ENCODE measurements at places on chromosomes 12 and 14.

DNA sequence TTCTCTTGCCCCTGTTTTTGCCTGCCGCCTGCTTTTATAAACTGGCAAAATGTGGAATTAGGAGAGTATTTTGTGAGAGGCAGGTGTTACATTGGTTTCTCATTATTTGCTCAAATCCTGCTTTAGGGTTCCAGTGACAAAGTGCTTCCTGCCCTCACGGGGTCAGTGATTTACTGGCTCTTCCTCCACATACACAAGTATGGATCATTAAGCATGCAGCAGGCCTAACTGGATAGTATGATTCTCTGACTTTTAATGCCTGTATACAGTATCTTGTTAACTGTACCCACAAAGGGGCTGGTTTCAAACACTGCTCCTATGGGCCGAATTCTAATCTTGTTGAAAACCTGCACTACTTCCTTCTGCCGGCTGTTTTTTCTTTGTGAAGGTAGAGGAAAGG lies 63.2 kb downstream of the PTCSC3 start:
- no peak for DNase-seq

- DNase-seq: no peak
Observed at GRCh38 chr12:16095531-16096110, 181.9 kb downstream of the SLC15A5 start.

DNA sequence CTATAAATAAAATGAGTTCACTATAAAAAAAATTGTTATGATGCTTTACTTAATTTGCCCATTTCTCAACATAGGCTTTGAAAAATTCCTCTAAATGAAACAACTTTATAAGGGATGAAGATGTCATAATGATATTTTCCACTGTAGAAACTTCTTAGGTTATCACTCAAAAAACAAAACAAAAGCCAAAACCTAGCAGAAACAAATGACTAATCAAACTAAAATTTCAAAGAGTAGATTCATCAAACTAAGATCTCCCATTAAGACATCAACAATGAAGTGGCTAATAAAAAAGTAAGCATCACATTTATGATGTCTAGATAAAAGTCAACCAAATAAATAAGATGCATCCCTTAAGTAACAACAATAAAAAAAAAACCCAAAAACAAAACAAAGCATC lies 36.9 kb upstream of the TTC7B start:
- DNase-seq: no peak

DNA sequence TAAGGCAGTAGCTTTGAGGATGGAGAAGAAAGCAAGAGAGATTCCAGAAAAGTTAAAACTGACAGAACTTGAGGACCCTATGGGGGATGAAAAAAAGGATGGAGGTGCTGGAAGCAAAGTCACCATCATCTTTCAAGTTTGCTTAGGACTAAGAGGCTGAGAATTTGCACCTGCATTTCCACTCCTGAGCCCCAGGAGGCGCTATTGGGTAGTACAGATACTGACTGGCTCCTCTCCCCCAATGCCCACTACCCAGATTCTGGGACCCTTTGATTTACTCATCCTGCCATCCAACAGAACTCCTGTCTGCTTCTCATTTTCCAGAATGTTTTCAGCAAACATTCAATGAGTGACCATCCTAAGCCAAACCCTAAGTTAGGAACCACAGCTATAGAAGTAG lies 34.0 kb upstream of the CMKLR1 start:
- DNase-seq: no peak

DNA sequence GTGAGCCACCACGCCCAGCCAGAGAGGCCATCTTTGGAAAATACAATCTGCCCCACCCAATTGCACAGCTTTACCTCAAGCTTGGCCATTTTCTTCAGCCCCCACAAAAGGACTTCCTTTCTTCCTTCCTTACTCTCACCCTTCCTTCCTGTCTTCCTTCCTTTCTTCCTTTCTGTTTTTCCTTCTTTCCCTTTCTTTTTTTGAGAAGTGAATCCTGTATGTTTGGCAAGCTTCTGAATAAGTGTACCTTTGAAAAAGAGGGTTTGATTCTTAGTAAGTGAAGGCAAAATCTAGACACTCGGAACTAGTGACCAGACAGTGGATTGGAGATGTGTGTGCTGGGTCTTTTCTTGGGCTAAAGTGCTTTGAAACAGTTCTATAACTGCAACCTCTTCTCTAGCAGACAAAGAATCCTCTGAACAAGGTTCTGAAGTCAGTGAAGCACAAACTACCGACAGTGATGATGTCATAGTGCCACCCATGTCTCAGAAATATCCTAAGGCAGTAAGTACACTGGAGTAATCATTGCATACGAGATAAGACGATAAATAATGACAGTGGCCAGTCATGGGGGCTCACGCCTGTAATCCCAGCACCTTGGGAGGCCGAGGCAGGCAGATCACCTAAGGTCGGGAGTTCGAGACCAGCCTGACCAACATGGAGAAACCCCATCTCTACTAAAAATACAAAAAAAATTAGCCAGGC lies 49.5 kb downstream of the SUPT16H start:
- DNase-seq: no peak

DNA sequence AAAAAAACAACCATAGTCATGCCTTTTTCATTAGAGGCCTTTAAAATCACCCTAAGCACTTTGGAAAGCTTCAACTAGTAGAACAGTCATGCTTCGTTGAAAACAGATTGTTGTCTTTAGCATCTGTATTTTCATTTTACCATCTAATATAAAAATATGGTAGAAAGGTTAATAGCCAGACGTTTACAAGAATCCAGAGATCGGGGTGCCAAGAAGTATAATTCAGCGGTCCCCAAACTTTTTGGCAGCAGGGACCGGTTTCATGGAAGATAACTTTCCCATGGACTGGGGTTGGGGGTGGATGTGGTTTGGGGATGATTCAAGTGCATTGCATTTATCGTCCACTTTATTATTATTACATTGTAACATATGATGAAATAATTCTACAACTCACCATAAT lies 138.4 kb downstream of the GLT1D1 start:
- DNase-seq: no peak

- DNase-seq: no peak
Observed at GRCh38 chr12:101925935-101926334, 48.6 kb downstream of the DRAM1 start.

- no peak for DNase-seq
Observed at GRCh38 chr12:92357584-92358261, 212.1 kb upstream of the BTG1 start.
